Activated CD8-positive, alpha-beta T cell treated with anti-CD3 and anti-CD28 coated beads, Interleukin-2, amount 10 ng/mL, durations not matched to agents 7 days and 5 days (primary cell): ENCODE measurements at places on chromosomes 13 and 19. TPM values are rescaled to one million over a fixed set of nuclear protein-coding genes. Genes with fewer than 3 reads are reported as not detected.
A peak's percentile ranks its signal among the peaks of the same experiment; 100 is the strongest.

- peak; percentile 42 for DNase-seq
Observed at GRCh38 chr13:50731400-50731799, 112.1 kb downstream of the DLEU7 start.

GRCh38 chr13:48264058-48264457 is 31.1 kb downstream of the ITM2B start:
- DNase-seq: no peak

DNA sequence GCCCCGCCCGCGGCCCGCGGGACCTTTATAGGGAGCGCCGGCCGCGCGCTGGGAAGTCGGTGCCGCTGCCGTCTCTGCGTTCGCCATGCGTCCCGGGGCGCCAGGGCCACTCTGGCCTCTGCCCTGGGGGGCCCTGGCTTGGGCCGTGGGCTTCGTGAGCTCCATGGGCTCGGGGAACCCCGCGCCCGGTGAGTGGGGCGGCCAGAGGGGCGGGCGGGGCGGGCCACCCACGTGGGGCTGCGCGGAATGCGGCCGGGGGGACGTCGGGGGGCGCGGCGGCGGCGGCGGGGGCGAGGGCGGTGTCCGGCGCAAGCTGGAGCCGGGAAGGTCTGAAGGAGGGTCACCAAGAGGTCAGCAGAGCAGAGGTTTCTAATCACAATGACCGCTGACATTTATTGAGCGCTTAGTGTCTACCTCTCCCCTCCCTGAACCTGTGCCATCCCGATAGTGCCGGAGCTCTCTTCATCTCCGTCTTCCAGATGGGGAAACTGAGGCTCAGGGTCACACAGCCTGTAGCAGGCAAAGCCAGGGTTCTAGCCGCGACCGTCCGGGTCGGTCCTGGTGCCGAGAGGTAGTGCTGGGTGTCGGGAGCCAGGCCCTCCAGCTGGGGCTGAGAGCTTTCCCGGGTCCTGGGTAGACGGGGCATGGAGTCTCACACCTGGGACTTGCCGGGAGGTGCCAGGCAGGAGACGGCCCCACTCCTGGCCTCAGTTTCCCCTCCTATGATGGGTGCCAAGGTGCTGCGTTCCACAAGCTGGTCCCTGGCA is at the start of gene FSTL3:
FSTL3 (plus strand) TSS at position 54 of the 767 bp plus-strand sequence; CDS start at position 86, 32 bp downstream.
- DNase-seq: no peak

GRCh38 chr13:51453959-51454703 is 1.3 kb upstream of the INTS6 start:
- DNase-seq: peak; percentile 51

GRCh38 chr13:32134241-32135055 is 102.9 kb downstream of the FRY start:
- no peak for DNase-seq

- no peak for DNase-seq
Observed at GRCh38 chr13:98741741-98742435, 10.6 kb downstream of the SLC15A1 start.

GRCh38 chr19:40469011-40469410 is 2.2 kb downstream of the SPTBN4 start:
- no peak for DNase-seq

DNA sequence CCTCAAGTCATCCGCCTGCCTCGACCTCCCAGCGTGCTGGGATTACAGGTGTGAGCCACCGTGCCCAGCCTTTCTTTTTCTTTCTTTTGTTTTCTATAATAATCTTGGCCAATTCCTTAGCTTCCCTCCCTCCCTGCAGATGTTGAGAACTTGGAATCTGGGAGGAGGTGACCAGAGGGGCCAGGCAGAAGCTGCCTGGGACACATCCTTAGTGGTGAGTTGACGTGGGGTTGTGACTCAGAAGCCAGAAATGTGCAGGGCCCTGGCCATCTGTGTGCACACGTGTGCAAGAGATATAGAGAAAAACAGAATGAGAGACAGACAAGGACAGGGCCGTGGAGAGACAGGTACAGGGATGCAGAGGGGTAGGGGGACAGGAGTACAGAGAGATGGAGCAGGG is 154.3 kb downstream of the SIPA1L3 start:
- DNase-seq: no peak

DNA sequence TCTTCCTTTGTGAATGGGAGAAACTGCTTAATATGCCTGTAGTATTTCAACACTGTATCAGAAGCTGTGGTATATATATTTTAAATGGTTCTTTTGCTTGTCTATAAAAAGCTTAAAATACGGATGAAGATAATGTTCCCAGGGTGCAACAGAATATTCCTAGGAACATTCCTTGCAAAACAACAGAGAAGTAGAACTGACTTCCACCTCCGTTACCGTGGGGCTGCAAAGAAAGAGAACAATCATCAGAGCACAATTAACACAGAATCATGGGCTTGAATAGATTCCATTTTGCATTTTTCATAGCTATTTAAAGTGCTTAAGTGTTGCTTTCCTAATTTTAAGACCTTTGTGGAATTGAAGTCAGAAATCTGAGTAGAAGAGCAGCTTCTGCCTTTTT is 1227.7 kb downstream of the EFNB2 start:
- no peak for DNase-seq

DNA sequence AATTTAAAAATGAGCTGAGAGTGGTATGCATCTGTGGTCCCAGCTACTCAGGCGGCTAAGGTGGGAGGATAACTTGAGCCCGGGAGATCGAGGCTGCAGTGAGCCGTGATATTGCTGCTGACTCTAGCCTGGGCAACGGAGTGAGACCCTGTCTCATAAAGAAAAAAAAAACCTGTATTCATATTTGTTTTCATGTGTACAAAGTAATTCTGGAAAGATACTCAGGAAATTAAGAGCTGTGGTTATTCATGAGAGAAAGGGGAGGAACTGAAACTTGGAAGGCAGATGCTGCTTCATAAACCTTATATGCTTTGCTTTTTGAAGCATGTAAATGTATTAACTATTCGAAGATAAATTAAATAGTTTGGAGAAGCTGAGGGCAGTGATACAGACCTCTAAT is 8.8 kb upstream of the RLN3 start:
- no peak for DNase-seq

DNA sequence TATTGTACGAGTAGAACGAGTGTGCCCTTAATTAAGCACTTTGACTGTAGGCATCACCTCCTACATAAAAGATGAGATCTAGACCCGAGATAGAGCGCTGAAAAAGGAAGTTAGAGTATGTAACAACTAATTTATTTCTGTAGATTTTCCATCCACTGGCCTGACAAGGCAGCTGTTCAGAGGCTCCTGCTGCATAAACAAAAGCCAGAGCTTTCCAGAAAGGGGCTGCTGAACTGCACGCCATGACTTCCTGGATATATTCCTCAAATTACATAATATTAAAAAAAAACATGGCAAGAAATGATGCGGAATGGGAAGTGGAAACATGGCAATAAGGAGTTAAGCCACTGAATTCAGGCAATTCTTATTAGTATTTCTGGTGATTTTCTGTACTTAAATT is 89.7 kb downstream of the AKAP11 start:
- DNase-seq: no peak

DNA sequence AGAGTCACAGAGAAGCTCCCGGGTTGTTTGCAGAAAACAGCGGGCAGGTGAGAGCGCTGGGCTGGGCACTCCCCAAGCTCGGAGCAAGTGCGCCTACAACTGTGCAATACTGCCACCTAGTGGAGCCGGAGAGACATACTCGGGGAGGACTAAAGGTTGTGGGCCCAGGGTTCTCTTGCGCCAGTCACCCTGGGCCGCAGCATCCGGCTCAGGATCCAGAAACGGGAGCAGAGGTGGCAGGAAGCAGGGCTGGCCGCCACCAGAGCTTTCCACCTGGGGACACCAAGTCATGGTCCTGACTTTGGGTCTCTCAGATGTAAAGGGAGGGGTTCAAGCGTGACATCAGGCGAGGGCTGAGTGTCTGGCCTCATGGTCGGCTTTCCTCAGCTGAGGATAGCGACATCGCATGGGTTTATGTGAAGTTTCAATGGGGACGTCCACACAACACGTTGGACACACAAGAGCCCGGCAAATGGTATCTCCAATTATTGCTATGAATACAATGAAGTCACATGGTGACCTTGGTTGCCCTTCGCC is 11.2 kb upstream of the KLK4 start:
- peak; percentile 89 for DNase-seq

- DNase-seq: peak; percentile 20
Observed at GRCh38 chr13:35855531-35856019, 275.6 kb downstream of the DCLK1 start.

GRCh38 chr13:74017301-74018061 is 116.7 kb downstream of the KLF12 start:
- DNase-seq: no peak

- no peak for DNase-seq
Observed at GRCh38 chr13:113860665-113861432, 3.0 kb downstream of the GAS6 start.

- no peak for DNase-seq
Observed at GRCh38 chr13:23999424-23999823, 102.1 kb upstream of the C1QTNF9B start.

- DNase-seq: no peak
Observed at GRCh38 chr19:17248011-17248776, 2.5 kb upstream of the NR2F6 start.

CD209 gene
- not detected for total RNA-seq

NKG7 gene
- total RNA-seq: 401 TPM

ERICH4 gene
- not detected for total RNA-seq

FFAR3 gene
- not detected for total RNA-seq

PGLYRP2 gene
- not detected for total RNA-seq

SWSAP1 gene
- 3.4 TPM for total RNA-seq

MADCAM1 gene
- 0.16 TPM for total RNA-seq
